ENCODE measurements at places on chromosomes 5 and 9.

DNA sequence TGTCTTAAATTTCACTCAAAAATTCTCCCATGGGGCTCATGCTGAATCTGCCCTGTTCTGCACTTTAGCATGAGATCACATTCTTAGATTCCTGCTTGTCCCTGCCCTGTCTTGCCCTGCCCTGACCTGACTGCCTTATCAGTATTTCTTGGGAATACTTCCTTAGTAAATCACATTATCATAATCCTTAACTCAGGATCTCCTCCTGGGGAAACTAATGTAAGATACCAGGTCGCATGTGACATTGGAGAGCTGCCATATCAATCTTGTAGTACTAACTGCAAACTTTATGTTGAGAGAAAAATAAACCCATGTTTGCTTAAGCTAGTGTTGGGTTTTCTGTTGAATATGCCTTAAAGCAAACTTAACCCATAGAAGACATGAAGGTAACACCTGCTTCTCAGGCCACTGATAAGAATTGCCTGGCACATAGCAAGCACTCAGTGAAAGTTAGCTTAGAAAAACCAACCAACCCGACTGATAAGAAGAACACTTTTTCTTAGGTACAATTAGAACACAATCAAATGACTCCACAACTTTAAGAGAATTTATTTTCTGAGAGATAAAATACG is 53.3 kb downstream of the IL33 start:
- DNase-seq = no peak

DNA sequence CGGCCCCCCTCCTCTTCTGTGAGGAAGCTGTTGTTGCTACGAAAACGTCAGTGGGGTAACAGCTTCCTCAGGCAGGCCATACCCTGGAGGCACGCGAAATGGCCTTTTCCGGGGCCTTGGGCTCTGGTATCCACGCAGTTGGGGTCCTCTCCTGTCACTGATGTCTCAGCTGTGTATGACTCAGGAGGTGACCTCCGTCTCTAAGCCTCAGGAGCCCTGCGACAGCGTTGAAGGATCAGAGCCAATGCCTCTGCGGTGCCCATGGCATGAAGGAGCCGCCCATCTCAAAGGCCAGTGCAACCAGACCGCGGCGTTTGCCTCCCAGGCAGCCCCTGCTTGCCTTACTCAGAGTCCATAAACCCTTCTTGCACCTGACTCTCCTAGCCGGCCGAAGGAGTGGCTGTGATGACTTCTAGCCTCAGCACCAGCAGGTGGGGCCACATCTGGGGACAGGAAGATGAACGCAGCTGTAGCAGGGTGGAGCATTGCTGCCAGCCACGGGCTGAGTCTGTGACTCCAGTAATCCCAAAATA is 1.0 kb upstream of the MXD3 start:
- no peak for DNase-seq

DNA sequence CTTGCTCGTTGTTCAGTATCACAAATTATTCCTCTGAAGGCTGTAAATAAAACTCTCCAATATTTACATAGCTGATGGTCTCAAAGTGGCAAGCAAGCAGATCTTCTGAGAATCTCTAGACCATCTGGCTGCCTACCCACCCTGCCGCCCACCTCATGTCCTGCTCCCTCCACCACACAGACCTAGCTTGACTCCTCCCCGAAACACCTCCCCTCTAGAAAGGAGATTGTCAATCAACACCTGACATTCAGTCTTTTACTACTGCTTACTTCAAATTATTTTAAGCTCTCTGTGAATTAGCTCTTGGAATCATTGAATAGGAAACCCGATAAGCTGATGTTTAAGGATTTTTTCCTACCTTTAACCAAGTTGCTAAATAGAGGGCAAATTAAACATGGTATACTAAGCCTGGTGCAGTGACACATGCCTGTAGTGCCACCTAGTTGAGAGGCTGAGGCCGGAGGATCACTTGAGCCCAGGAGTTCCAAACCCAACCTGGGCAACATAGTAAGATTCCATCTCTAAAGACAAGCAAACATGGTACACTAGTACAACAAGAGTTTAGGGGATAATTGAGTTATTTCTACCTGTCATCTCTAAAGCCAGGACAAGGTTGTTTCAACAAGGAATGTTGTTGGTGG is 10.9 kb upstream of the SOWAHA start:
- no peak for DNase-seq

GRCh38 chr9:98276907-98277469 is 21.5 kb upstream of the TBC1D2 start:
- DNase-seq = no peak

DNA sequence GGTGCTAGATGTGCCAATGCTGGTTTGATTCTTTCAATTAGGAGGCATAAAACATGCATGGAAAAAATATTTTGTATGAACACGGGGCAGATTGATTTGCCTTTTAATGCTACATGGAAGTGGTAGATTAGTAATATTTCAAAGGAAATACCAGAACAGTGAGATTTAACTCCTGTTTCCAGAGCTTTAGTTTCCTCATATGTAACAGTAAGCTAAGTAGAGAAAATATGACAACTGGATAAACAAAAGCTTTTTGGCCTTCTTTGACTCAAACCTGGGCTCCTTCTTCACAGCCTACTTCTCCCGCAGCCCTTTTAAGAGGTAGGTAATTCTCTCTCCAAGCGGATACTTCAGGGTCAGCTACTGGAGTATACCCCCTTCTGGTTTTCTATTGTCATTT is 254.2 kb upstream of the TRPC7 start:
- no peak for DNase-seq

- no peak for DNase-seq
Observed at GRCh38 chr9:19162026-19162366, 34.7 kb upstream of the PLIN2 start.

- DNase-seq = no peak
Observed at GRCh38 chr9:127185181-127185580, 62.7 kb upstream of the ANGPTL2 start.

- no peak for DNase-seq
Observed at GRCh38 chr5:14464671-14465070, 116.9 kb upstream of the OTULINL start.

DNA sequence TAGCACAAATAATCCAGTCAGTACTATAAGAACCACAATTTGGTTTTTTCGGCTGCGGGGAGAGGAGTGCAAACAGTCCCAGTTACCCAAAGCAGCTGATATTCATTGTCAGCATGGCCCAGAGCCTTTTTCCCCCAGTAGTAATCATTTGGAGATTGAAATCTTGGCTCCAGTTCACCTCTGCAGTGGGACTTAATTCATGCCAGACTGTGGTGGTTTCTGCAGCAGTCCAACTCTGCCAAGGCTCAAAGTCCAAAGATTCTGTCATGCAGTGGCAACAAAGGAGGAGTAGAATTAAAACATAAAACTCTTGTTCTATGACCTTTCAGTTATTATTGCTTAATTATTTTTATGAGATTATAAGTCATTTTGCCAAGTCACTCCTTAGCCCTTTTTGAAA is 25.0 kb upstream of the TRIM36 start:
- DNase-seq = peak; percentile 38

- DNase-seq = no peak
Observed at GRCh38 chr9:124843456-124844034, 9.7 kb upstream of the WDR38 start.

- DNase-seq = peak; percentile 33
Observed at GRCh38 chr9:136961279-136962065, 9.4 kb downstream of the LCN12 start.

- no peak for DNase-seq
Observed at GRCh38 chr5:14779975-14780374, 91.6 kb downstream of the ANKH start.

DNA sequence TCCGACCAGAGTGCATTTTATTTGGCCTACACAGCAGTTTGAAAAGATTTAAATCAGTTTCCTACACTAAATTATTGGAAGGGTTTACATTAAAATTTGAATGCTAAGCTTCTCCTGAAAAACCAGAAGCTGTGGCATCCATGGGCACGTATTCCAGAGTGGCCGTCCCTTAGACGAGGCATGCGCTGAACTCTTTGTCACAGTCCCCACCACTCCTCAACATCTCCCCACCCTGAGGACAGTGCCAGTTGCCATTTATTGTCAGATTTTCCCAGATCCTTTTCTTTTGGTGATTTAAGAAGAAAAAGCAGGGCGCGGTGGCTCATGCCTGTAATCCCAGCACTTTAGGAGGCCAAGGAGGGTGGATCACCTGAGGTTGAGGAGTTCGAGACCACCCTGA is 39.9 kb upstream of the UNC5A start:
- DNase-seq = no peak

DNA sequence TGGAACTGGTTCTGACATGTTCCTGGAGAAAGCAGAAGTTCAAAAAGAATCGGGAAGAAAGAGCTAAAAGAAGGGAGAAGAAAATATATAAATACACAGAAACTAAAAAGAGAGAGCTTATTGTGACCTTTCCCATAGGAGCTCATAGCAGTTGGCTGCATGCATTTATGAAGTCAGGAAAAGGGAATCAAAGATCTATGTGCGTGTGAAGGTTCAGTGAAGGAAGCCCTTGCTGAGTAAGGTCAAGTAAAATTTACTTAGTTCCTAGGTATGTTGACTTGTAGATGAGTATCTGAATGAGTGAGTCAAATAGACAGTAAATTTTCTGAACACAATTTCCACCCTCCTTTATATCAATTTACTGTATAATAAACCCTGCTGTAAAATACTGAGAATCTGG is 632.5 kb downstream of the SLCO4C1 start:
- DNase-seq = no peak

DNA sequence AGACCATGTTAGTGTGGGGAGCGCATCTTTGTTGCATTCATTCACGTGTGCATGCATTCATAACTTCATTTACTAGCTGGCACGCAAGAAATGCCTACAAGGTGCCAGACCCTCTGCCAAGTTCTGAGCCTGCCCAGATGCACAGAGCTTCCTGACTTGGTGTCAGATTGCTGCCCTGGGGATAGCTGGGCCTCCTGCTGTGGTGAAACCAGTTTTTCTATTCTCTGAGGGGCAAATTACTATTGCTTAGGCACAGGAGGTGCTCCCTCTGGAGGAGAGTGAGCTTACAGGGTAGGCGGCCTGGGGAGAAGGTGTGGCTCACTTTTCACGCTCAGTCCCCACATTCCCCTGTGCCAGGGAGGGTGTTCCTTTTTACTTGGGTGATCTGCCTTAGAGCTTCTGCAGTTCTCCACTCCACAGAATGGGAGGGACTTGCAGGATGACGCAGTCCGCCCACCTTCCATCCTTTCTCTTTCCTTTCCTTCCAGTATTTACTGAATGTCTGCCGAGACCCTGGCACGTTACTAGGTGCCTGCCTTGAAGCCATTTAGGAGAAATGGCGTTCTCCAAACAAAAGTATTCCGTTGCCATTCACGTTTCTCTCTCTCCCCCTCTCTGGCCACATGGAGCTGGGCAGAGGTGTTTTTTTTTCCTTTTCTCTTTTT is 27.9 kb upstream of the CTNNA1 start:
- DNase-seq = peak; percentile 75

- DNase-seq = no peak
Observed at GRCh38 chr9:2420543-2420942, 201.0 kb upstream of the VLDLR start.

DNA sequence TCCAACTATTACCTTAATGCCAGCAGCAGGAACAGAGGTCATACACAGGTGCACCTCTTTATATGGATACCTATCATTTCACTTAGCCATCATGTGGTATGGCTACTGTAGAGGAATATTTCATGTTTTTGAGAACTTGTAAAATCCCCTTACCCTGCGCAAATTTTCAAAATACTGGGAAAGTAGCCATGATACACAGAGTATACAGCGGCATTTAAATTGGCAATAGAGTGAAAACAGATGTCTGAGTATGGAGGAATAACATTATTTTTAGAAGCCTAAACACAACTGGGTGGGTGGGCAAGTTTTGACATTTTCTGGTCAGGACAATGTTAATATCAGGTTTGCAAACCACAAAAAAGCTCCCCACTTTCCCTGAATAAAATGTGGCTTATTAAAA is 109.5 kb downstream of the SMIM23 start:
- DNase-seq = peak; percentile 62

DNA sequence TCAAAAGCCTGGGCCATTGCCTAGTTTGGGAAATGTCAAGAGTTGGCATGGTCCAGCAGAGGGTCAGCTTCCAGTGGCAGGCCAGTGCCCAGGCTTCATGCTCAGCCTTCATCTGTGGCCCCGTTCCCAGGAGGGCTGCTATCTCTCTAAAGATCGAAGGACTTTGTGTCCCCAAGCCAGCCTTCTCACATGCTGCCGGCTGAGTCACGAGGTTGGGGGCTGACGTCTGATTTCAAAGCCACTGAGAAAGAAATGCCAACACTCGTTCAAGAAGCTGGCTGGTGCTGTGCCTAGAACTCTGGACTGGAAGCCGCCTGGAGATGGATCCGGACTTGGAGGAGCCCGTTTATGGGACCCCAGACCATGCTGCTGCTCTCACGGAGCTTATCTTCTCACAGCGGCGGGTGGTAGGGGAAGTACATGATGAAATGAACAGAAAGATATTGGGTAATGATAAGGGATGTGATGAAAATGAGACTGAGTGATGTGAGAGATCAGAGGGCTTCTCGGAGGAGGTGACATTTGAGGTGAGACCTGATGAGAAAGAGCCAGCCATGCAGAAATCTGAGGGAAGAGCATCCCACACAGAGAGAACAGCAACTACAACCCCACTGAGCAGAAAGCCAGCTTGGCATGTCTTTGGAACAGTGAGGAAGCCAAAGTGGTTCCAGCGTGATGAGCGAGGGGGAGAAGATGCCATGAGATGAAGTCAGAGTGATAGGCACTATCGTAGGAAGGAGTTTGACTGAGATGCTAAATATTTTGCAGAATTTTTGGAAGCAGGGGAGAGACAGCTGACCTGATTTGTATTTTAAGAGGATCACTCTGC is 54.9 kb upstream of the BOD1 start:
- DNase-seq = peak; percentile 37
